ENCODE measurements at places on chromosomes 2 and 18. TPM values are rescaled to one million over a fixed set of nuclear protein-coding genes. Genes with fewer than 3 reads are reported as not detected.

Gene RSAD2
- 10.2 TPM for total RNA-seq

Gene OR6B2
- total RNA-seq: not detected

DNA sequence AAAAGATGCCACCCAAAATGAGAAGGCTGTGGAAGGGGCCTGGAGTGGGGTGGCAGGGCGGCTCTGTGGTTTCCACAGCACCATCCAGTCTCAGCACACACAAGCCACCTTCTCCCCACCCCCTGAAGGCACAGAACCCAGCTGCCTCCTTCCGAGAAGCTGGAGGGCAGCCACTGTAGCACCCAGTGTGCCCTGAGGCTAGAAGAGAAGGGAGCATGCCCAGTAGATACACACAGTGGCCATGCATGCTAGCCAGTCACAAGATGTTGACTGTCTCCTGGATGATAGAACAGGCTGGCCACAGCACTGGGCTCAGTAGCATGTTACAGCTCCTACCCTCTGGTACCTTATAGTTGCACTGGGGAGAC lies 148.9 kb upstream of the EPAS1 start:
- DNase-seq: peak; percentile 29

DNA sequence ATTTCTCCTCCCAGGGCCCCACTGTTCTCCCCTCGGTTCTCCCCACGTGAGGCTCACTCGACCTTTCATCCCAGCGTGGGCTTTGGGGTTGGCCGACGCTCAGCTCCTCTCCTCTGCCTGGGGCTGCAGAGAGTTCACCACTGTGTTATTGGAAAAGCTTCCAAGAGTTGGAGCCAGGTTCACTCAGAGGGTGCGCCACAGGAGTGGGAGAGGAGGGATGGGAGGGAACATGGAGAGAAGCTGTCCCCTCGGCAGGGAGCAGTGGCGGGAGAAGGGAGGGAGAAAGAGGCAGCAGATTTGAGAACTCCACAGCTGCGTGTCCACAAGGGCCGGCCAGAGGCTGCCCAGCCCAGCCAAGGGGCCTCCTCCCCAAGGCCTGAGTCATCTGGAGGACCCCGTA lies 197.1 kb upstream of the SMAD2 start:
- DNase-seq: no peak

All from sigmoid colon (tissue), 7 donors.